HL-60 (cell line): ENCODE measurements at places on chromosomes 7 and 10.
A peak's percentile ranks its signal among the peaks of the same experiment; 100 is the strongest.

GRCh38 chr10:8050556-8051108 lies 3.9 kb upstream of the GATA3 start:
- no peak for DNase-seq

DNA sequence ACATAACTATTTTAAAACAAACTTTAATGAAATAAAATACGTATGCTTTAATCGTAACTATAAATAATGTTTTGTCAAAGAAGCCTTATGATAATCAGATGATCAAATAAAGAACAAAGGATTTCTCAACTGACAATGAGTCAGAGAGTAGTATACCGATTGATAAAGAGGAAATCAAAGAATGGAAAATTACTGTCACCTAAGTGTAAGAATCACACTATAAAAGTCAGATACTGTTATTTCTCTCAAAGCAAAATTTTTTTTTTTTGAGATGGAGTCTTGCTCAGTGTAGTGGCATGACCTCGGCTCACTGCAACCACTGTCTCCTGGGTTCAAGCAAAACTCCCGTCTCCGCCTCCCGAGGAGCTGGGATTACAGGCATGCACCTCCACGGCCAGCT lies 18.8 kb downstream of the DNAJC2 start:
- DNase-seq = no peak

DNA sequence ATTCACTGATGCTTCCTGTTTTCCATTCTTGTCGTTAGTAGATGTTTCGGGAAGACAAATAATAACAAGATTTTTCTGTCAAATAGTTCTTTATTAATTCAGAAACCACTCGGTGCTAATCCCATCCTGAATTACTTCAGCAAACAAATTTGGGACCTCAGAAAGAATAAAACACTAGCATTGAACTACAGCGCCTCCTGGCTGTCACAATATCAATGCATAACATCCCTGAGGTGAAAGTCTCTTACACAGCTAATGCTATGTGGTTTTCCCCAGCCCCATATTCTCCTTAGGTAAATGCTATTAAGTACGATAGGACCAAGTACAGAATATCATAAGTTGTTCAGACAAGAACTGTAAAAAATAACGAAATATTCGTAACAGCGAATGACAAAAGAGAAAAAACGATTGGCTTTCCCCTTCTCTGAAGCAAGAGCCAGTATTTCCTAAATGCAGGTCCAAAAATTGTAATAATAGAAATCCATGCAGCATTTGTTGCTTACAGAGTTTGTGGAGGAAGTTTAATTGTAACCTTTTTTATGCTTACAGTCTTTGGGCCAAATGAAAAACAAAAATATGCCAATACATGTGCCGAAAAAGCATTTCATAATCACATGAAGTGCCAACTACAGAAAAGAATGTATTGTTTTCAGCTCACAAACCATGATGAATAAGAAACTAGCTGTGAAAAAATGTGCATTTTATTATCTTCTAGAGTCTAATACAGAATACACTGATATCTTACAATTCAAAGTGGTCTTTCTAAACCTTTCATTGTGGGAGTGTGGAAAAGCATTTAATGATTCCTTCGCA lies 47.3 kb downstream of the MYPN start:
- peak; percentile 26 for DNase-seq

DNA sequence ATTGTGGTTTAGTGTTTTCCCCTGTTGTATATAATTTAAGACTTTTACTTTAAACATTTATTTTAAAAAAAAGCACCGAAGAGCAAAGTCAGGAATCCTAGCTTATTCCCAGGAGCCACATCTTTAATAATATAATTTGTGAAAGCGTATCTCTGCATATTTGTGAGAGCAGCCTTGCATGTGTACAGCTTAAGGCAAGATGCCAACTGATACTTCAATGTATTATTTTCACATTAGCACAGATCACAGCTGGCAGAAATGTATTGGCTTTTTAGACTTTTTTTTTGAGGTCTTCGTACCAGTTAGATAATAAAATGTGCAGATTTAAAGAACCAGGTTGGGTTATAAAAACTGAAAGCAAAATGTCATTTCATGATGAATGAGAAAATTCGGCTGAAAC lies 845.7 kb upstream of the POT1 start:
- no peak for DNase-seq

- no peak for DNase-seq
These were observed 80.8 kb upstream of the PLXNA4 start for GRCh38 chr7:132656846-132657776.

GRCh38 chr7:68537774-68538071 lies 1060.6 kb upstream of the AUTS2 start:
- no peak for DNase-seq

- no peak for DNase-seq
These were observed 70.4 kb downstream of the ST8SIA6 start for GRCh38 chr10:17383801-17384555.

DNA sequence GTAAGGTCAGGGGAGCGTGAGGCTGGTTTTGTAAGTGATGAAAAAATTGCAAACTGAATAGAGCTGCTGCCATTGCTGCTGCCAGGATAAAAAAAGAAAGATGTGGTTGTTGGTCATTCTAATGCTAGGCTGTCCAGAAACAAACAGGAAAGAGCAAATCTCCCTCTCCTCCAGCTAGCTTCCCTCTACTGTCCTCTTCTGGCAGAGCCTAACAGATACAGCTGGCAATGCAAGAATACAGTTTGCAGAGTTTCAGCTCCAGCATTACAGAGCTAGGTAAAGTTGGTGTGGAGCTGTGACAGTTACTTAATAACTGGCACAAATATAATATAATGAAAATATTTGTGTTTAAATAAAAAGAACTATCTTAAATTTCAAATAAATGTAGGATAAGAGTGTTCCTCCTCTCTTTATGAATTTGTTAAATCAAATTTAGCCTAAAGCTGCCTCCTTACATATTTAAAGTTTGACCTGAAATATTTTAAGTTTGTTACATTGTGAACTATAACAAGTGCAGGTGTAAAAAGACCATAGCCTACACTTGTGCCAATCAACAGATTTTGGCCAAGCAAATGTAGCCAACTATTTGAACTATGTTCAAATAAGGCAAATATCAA lies 407.7 kb downstream of the SH2D4B start:
- no peak for DNase-seq

GRCh38 chr10:123622381-123622780 lies 43.8 kb upstream of the GPR26 start:
- DNase-seq = no peak

GRCh38 chr10:88841316-88842111 lies 10.1 kb downstream of the ANKRD22 start:
- peak; percentile 83 for DNase-seq

- no peak for DNase-seq
These were observed 8.9 kb upstream of the ZNF777 start for GRCh38 chr7:149469806-149470205.

DNA sequence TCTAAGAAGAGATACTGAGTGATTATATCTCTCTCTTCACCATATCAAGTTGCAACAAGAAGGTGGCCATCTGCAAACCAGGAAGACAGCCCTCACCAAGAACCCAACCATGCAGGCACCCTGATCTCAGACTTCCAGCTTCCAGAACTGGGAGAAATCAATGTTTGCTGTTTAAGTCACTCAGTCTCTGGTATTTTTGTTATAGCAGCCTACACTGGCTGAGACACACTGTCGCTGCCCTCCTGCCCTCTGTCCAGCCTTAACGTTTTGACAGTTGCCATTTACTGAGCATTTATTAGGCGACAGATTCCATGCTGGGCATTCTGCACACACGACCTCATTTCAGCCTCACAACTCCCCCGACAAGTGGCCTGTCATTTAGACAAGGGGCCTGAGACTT lies 9.5 kb upstream of the HMX3 start:
- DNase-seq = no peak

GRCh38 chr10:101773923-101774588 lies 1.9 kb downstream of the FGF8 start:
- no peak for DNase-seq

GRCh38 chr7:26425655-26426054 lies 134.0 kb downstream of the SNX10 start:
- no peak for DNase-seq

- DNase-seq = peak; percentile 76
These were observed 23.3 kb downstream of the YAE1 start for GRCh38 chr7:39589323-39590111.

GRCh38 chr7:96979551-96980276 lies 25.6 kb upstream of the DLX6 start:
- DNase-seq = no peak

DNA sequence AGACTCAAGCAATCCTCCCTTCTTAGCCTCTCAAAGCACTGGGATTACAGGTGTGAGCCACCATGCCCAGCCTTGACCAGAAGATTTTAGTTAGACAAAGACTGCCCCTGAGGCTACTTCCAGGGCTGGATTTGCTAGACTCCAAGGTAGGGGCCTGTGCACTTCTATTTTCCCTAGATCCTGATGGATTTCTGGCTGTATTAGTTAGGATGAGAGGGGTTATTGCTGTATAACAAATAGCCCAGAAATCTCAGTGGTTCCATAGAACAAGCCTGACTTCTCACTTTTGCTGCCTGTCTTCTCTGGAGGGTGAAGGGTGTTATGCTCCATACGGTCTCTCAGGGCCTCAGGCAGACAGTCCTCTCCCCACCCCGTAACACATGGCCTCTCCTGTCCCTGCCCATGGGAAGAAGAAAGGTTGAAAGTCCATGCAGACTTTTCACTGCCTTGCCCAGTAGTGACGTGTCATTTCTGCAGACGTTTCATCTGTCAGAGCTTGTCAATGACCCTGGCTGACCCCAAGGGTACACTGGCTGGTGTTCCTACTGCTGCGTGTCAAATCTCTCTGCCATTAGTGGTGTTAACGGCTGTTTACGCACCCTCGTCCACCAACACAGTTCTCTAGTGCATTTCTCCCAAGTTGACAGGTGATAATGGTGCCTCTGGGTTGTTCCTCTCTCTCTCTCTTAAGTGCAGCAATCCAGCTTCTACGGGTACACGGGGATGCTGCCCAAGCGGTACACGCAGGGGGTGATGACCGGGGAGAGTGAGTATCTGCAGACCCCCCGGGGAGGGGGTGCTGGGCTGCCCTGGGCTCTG lies 11.6 kb downstream of the SLC29A4 start:
- no peak for DNase-seq

DNA sequence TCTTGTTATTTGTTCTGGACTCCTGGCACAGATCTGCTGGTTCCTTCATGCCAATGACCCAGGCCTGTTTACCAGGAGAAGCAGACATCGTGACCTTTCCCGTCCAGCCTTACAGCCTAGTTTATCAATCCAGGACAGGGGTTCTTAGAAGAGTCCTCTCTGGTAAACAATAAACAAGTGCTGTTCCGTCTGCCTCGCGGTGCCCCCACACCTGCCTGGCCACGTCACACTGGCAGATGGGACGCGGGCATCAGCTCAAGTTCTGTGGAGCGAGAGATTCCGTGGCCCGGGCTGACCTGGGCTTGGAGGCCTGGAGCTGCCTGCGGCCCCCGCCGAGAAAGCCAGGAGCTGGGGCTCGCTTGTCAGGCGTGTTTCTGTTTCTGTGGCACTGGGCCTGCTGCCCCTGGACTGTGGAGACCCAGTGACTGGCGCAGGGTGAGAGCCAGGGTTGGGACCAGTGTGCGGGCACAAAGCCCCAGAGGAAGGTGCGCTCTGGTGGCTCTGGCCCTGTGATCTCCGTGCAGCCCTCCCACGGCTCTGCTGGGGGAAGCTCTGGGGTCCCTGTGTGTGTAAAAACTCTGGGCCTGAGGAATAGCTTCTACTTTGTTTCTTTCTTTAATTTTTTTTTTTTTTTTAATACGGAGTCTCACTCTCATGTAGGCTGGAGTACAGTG lies 28.4 kb upstream of the PFKFB3 start:
- DNase-seq = no peak

GRCh38 chr10:122178655-122179054 lies 92.4 kb upstream of the BTBD16 start:
- no peak for DNase-seq

- peak; percentile 89 for DNase-seq
These were observed 113.2 kb upstream of the RHEB start for GRCh38 chr7:151632750-151633515.

GRCh38 chr7:151541709-151542499 lies 22.2 kb upstream of the RHEB start:
- DNase-seq = no peak

DNA sequence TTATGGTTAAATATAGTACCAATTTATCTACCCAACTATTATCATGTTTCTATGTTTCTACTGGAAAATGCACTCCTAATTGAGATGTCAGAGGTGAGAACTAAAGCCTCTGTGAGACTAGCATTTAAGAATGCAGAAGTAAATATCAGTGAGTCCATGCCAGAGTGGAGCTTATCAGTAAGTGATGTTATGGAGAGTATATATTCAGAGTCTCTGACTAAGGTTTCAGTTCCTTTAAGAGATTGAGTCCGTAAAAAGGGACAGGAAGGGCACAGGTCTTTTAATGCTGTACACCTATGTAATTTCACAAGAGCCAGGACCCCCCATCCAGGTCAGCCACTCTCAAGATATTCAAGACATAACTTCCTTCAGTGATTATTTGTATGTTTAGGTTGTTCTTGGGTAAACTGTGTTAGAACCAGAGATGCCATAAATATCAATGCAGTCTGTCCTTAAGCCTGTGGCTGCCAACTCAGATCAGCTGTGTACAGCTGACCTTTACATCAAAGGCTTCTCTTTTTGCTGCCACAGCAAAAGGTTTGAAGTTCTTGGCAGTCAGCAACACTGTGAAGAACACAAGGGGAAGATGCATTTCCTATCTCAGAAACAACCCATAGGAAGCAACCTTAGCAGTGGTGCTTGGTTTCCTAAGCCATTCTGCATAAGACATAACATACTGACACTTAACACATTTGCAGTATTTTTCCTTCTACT lies 244.8 kb downstream of the BICC1 start:
- DNase-seq = no peak

GRCh38 chr10:24518411-24518810 lies 205.3 kb downstream of the ARHGAP21 start:
- no peak for DNase-seq

DNA sequence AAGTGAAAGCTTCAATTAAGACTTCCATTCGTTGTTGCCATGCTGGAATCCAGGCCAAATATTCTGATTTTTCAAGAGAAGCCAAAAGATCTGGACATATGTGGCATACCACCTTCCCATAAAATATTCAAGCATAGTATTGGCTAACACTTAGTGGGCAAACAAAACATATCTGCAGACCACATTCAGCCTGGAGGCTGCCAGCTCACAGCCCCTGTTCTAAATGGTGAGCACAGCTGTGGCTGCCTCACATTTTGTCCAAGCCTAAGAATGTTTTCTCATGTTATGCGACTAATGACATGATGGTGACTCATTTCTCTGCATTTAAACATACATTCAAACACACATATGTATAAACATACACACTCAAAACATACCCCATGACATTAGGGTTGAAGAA lies 10.6 kb upstream of the CALU start:
- no peak for DNase-seq

- no peak for DNase-seq
These were observed 79.4 kb downstream of the VPS41 start for GRCh38 chr7:38829488-38830165.

- no peak for DNase-seq
These were observed 28.9 kb upstream of the GPR146 start for GRCh38 chr7:1015196-1016121.

DNA sequence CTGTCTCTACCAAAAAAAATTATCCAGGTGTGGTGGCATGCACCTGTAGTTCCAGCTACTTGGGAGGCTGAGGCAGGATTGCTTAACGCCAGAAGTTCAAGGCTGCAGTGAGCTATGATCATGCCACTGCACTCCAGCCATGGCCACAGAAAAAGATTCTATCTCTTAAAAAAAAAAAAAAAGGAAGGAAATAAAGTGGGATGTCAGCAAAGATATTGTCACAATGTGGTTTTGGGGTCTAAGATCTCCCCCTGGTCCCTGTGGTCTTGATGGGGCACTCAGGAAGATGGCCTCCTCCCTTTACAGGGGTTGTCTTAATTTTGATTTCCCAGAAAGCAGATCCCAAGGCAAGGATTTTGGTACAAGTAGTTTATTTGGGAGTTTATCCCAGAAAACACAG lies 7.4 kb upstream of the KAZALD1 start:
- no peak for DNase-seq

- DNase-seq = no peak
These were observed 4.4 kb downstream of the SH2D4B start for GRCh38 chr10:80542053-80542452.
